MCF 10A (cell line): ENCODE measurements at places on chromosomes 2 and 18. TPM values are rescaled to one million over a fixed set of nuclear protein-coding genes. Genes with fewer than 3 reads are reported as not detected.

Gene CLASP1
- 76.5 and 81.9 TPM in 2 replicates for total RNA-seq

Gene EMILIN2
- not detected in 2 replicates for total RNA-seq

GRCh38 chr2:9331704-9332103 lies 91.6 kb downstream of the ITGB1BP1 start:
- no peak overlapping the region for H3K4me3 ChIP-seq
- peak overlapping the region; percentile 23 for H3K27ac ChIP-seq
- peaks cover 20% of the 10 kb centered on the region for H3K4me1 ChIP-seq

DNA sequence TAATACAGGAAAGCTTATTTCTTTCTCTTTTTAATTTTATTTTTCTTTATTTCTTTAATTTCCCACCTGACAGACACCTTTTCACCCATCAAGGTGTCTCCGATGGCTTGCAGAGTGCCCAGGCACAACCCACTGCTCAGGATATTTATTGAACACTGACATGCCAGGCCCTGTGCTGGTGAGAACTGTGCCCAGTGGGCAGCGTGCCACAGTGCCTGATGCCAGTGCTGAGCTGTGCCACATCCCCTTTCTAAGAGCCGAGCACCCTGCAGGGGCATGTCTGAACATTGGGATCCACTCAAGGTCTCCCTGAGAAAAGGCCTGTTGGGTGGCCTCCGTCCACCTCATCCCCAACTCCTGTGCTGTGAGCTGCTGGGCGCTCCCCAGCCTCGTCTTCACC lies 158.6 kb upstream of the RAB6C start:
- no peaks in the 10 kb centered on the region for H3K4me1 ChIP-seq
- no peak overlapping the region for H3K4me3 ChIP-seq
- no peak overlapping the region for H3K27ac ChIP-seq
- no peak for DNase-seq
- H3K36me3 ChIP-seq = no peaks in the 10 kb centered on the region
- H3K27me3 ChIP-seq = no peaks in the 10 kb centered on the region

Gene KLHL30
- total RNA-seq = 0.27 and 0.35 TPM in 2 replicates

Gene ADGRF3
- total RNA-seq = 0.17 TPM in 1 of 2 replicates, not detected in the other

GRCh38 chr2:36812196-36812595 lies 115.7 kb downstream of the VIT start:
- H3K27me3 ChIP-seq = peaks cover 5% of the 10 kb centered on the region
- no peak overlapping the region for H3K4me3 ChIP-seq
- H3K27ac ChIP-seq = no peak overlapping the region
- H3K36me3 ChIP-seq = no peaks in the 10 kb centered on the region
- peak; percentile 12 for DNase-seq
- H3K4me1 ChIP-seq = no peaks in the 10 kb centered on the region

Gene CLEC4F
- not detected in 2 replicates for total RNA-seq

- peak; percentile 16 for DNase-seq
- H3K4me1 ChIP-seq = peaks cover 11% of the 10 kb centered on the region
- H3K36me3 ChIP-seq = no peaks in the 10 kb centered on the region
- H3K27ac ChIP-seq = peak overlapping the region; percentile 46
Measured at GRCh38 chr2:83364264-83364663, 1094.8 kb downstream of the SUCLG1 start.

GRCh38 chr2:152620208-152620607 lies 97.1 kb downstream of the PRPF40A start:
- H3K27ac ChIP-seq = peak overlapping the region; percentile 30
- H3K4me1 ChIP-seq = no peaks in the 10 kb centered on the region

GRCh38 chr2:232983669-232984140 lies 29.4 kb downstream of the NGEF start:
- H3K36me3 ChIP-seq = peaks cover 6% of the 10 kb centered on the region
- no peak overlapping the region for H3K4me3 ChIP-seq
- peaks cover 28% of the 10 kb centered on the region for H3K4me1 ChIP-seq
- H3K27ac ChIP-seq = no peak overlapping the region
- no peak for DNase-seq

Gene CDH19
- total RNA-seq = not detected in 2 replicates

Gene PID1
- 123 and 211 TPM in 2 replicates for total RNA-seq

Gene COPS7B
- 41.5 and 49.9 TPM in 2 replicates for total RNA-seq

DNA sequence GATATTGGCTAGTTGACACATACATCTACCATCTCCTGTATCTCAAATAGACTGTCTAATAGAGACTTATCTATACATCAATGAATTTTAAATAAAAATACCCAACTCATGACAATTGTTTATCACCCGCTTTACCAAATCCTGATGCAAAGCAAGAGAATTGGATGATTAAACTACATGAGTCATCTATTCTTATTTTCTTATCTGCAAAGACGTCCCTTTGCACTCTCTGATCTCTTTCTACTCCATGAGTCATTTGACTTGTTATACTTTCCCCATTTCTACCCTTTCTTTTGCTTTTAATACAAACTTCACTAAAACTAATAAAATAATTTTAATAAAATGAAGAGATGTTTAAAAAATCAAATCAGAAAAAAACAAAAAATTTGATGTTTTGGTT lies 261.7 kb upstream of the MAP2 start:
- no peaks in the 10 kb centered on the region for H3K27me3 ChIP-seq
- no peak for DNase-seq
- H3K27ac ChIP-seq = no peak overlapping the region

DNA sequence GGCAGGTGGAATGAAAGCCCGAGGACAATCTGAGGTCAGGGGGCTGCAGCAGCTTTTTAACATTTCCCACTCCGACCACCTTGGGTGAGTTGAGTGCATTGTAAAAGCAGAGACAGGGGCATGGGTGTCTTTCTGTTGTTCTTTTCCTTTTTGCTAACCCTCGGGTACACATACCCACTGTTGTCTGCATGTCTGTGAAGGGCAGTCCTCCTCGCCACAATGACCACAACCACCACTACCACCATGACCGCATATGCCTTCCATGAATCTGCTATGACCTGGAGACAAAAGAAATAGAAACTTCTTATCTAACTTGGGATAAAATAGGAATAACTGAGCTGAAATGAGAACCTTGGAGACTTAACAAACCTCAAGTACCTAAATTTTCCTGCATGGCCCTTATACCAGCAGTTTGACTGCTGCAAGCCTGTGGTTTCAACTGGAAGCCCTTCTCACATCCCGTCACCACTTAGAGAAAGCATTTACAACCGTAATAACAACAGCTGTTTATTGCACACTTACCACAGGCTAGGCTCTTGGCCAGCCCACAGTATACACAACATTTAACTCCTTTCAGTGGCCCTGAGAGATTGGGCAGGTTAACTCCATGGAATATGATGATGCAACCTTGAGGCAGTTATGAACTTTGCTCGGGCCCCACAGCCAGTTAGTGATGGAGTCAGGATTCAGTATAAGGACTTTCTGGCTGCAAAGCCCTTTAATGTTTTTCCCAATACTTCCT lies 80.3 kb downstream of the GYPC start:
- H3K36me3 ChIP-seq = no peaks in the 10 kb centered on the region
- no peak overlapping the region for H3K4me3 ChIP-seq
- no peaks in the 10 kb centered on the region for H3K27me3 ChIP-seq
- no peak overlapping the region for H3K27ac ChIP-seq
- DNase-seq = peak; percentile 36

GRCh38 chr18:43265465-43265864 lies 11.8 kb downstream of the SYT4 start:
- no peaks in the 10 kb centered on the region for H3K36me3 ChIP-seq
- no peaks in the 10 kb centered on the region for H3K4me1 ChIP-seq
- H3K27me3 ChIP-seq = no peaks in the 10 kb centered on the region
- H3K4me3 ChIP-seq = no peak overlapping the region
- H3K27ac ChIP-seq = no peak overlapping the region
- DNase-seq = no peak

GRCh38 chr2:111698743-111699554 lies 185.0 kb downstream of the ANAPC1 start:
- peaks cover 31% of the 10 kb centered on the region for H3K4me1 ChIP-seq
- peak; percentile 100 for DNase-seq
- H3K27ac ChIP-seq = peak overlapping the region; percentile 86
- peak overlapping the region; percentile 63 for H3K4me3 ChIP-seq
- no peaks in the 10 kb centered on the region for H3K27me3 ChIP-seq

Gene CRYBA2
- not detected in 2 replicates for total RNA-seq

DNA sequence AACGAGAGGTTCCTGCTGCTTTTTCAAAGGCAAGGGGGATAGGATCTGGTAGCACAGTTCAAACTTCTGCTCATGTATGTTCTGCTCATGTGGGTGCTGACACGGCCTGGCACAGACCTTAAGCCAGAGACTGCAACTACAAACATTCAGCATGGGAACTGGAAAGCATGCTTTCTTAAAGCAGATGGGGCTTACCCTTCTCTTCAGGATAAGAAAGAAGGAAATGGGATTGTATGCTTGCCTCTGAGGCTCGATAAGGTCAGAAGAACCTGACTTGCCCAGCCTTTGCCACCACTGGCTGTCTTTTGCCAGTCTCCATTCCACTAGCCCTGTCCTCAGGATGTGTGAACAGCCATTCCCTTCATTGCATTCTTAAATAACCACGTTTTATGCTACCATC lies 10.7 kb downstream of the DOCK10 start:
- no peak for DNase-seq
- H3K36me3 ChIP-seq = no peaks in the 10 kb centered on the region
- H3K27ac ChIP-seq = no peak overlapping the region
- H3K4me3 ChIP-seq = no peak overlapping the region
- H3K27me3 ChIP-seq = no peaks in the 10 kb centered on the region

DNA sequence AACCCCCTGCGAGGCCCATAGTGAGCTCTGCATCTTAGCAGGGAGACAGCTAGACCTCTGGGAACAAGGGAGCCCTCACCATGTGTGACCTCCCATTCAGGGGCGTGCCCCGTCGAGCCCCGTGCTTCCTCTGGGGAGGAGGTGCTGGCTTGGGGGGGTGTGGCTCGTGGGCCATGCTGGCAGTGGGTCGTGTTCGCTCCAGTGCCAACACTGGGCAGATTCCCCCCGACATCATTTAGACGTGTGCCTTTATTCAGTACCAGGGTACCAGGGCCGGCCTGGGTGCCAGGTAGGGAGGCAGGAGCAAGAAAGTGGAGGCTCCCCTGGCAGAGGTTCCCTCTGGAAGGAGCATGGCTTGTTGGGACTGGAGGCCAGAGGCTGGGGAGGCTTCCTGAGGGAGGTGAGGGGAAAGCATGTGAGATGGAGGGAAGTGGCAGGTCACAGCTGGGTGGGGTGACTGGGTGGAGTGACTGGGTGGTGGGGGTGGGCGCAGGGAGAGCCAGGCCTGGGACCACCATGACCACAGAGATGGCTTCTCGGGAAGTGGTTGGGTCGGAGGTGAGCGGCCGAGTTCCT lies 15.2 kb downstream of the GPC1 start:
- peaks cover 14% of the 10 kb centered on the region for H3K4me1 ChIP-seq
- no peaks in the 10 kb centered on the region for H3K27me3 ChIP-seq
- H3K4me3 ChIP-seq = peak overlapping the region; percentile 6
- no peak overlapping the region for H3K27ac ChIP-seq
- peaks cover 11% of the 10 kb centered on the region for H3K36me3 ChIP-seq
- DNase-seq = no peak

Gene NAPG
- 31.8 and 32.2 TPM in 2 replicates for total RNA-seq

- H3K36me3 ChIP-seq = peaks cover 4% of the 10 kb centered on the region
- H3K27me3 ChIP-seq = no peaks in the 10 kb centered on the region
- no peak for DNase-seq
- H3K4me3 ChIP-seq = no peak overlapping the region
- H3K27ac ChIP-seq = peak overlapping the region; percentile 93
- H3K4me1 ChIP-seq = peaks cover 44% of the 10 kb centered on the region
Measured at GRCh38 chr2:23410596-23410995, 25.6 kb downstream of the KLHL29 start.

Gene EGR4
- total RNA-seq = 0.22 and 0.37 TPM in 2 replicates

DNA sequence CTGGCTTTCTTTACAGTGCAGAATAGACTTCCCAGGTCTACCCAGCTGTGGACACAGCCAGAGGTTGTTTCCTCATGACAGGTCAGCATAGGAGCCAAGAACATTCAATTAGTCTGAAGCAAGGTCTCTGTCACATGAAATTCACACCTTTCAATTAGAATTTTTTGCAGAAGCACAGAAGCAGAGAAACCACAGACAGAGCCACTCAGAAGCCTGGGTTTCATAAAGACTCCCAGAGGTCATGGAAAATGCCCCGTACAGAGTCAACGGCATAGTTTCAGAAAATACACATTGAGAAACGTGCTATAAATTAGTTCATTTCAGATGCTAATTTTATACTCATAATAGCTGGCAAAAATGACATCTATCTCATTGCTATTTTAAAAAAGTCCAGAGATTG lies 87.0 kb upstream of the TMEM200C start:
- no peaks in the 10 kb centered on the region for H3K27me3 ChIP-seq
- H3K4me3 ChIP-seq = no peak overlapping the region
- H3K4me1 ChIP-seq = no peaks in the 10 kb centered on the region
